Parietal lobe (tissue), 2 donors: ENCODE measurements at places on chromosomes 13 and 19. TPM values are rescaled to one million over a fixed set of nuclear protein-coding genes. Genes with fewer than 3 reads are reported as not detected.

Gene HTR2A
- total RNA-seq, result 6.9 TPM

Gene ANKRD24
- total RNA-seq, result 14.7 TPM

Gene CCDC169
- 4.7 TPM for total RNA-seq

Gene SHC2
- 18.2 TPM for total RNA-seq

Gene RXFP2
- not detected for total RNA-seq

Gene KMT5C
- total RNA-seq, result 15.0 TPM

Gene FXYD1
- not detected for total RNA-seq

Gene RASAL3
- total RNA-seq, result 0.31 TPM

Gene SPACA4
- total RNA-seq, result not detected

Gene MCEMP1
- not detected for total RNA-seq

Gene ELSPBP1
- total RNA-seq, result not detected

Gene WBP4
- 10.6 TPM for total RNA-seq
